ENCODE measurements at places on chromosomes 16 and 17.
A peak's percentile ranks its signal among the peaks of the same experiment; 100 is the strongest.

DNA sequence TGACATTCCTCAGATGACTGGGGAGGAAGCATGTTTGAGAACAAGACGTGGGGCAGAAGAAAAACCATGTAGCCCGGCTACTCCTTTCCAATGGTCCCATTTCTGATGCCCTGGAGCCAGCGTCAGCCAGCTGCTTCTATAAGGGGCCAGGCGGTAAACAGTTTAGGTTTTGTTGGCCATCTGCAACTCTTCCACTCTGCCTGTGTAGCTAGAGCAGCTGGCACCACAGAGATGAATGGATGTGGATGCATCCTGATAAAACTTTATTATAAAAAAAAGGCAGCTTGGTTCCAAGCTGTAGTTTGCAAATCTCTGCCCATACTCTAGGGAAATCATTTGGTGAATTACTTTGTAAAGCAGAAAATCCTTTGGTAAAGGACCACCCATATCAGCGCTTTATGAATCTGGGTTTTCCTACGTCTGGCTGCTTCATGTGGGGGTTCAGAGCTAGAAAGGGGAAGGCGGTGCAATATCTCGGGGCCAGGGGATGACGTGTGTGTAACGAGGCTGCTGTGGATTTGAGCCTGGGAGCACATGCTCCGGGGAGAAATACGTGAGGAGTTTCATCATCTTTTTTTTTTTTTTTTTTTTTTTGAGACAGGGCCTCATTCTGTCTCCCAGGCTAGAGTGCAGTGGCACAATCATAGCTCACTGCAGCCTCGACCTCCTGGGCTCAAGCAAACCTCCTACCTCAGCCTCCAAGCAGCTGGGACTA is 3.4 kb upstream of the SRL start:
- no peak for DNase-seq

DNA sequence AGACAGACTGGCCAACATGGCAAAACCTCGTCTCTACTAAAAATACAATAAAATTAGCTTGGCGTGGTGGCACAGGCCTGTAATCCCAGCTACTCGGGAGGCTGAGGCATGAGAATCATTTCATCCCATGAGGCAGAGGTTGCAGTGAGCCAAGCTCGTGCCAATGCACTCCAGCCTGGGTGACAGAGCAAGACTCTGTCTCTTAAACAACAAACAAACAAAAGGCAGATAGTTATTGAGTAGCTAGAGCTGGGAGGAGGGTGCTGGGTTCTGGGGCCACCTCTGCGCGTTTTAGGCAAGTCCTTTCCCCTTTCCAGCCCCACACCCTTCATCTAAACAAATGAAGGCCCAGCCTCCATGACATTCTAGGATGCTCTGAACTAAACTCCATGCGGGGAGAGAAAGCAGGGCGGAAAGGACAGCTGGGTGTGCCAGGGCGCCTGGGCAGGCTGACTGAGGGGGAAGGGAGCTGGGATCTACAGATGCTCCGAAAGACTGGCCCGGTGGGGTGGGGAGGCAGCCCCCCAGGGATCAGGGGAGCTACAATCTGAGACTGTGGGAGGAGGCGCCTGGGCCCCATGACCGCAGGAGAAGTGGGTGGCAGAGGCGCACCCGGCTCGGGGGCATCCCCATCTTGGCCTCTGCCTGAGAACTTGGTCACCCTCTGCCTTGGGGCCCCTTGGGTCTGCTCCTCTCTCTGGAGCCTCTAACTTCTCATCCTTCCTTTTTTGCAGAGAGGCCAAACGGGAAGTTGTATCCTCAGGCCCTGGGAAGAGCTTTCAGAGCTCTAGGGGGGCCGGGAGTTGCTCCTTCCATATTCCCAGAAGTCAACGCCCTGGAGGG is 910 bp downstream of the ITGAL start:
- DNase-seq = no peak

GRCh38 chr17:82970818-82971590 is 108.4 kb upstream of the METRNL start:
- DNase-seq = no peak

DNA sequence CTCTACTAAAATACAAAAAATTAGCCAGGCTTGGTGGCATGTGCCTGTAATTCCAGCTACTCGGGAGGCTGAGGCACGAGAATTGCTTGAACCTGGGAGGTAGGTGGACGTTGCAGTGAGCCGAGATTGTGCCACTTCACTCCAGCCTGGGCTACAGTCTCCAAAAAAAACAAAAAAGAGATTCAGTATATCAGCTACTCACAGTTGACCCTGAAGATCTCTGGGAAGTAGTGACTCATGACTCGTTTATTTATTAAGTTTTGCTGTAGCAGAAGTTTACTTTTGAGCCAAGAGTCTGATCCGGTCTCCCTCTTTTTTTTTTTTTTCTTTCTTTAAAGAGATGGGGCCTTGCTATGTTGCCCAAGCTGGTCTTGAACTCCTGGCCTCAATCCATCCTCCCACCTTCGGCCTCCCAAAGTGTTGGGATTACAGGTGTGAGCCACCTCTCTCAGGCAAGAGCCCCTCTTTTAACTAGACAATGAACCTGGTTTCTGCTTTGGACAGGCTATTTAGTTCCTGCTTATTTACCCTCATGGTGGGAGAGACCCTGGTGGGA is 4.4 kb downstream of the MVP start:
- no peak for DNase-seq

DNA sequence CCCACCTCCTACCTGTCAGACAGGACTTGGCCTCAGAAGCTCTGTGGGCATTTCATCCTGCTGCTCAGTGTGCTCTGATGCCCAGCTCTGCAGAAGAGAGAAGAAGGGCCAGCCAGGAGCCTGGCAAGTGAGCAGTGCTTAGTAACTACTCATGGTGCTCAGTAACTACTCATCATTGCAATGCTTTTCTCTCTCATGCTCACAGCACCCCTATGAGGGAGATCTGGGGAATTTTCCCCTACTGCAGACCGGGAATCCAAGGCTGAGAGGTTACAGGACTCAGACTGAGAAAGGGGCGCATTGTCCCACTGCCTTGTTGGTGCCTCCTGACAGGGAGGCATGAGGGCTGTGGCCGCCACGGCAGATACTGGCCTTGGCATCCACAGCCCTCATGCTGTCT is 261.1 kb downstream of the C16orf95 start:
- peak; percentile 13 for DNase-seq

DNA sequence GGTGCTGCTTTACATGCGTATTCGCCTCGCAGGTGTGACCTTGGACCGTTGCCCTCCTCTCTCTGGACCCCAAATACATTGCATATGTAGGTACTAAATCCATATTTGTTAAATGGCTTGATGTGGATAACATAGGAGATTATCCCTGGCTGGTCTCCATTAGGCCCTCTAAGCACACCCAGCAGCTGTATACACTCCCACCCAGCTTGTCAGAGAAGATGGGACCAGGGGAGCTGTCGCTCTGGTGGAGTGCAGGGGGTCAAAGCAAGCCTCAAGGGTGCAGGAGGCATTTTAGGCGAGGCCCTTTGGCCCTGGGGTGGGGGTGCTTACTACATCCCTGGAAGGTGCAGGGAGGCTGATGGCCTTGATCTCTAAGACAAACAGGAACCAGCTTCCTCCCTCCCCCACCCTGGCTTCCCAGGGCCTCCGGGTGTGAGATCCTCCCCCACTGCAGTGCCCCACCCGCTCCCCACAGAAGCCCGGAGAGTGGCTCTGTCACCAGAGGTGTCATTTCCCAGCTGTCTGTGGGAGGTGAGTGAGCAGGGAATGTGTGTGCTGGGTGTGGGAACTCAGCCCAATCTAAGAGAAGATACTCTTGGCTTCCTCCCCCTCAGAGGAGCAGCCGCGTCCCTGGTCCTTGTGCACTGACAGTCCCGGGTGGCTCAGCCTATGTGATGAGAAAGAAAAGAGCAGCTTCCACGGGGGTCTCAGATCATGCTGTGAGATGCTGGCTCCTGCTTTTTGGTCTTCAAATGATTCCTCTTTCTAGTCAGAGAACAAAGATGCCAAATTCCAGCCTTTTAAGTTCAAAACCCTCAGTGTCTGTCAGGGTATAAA is 1.4 kb upstream of the VAMP2 start:
- peak; percentile 65 for DNase-seq

GRCh38 chr17:35949401-35949800 is 5.9 kb upstream of the LYZL6 start:
- no peak for DNase-seq

DNA sequence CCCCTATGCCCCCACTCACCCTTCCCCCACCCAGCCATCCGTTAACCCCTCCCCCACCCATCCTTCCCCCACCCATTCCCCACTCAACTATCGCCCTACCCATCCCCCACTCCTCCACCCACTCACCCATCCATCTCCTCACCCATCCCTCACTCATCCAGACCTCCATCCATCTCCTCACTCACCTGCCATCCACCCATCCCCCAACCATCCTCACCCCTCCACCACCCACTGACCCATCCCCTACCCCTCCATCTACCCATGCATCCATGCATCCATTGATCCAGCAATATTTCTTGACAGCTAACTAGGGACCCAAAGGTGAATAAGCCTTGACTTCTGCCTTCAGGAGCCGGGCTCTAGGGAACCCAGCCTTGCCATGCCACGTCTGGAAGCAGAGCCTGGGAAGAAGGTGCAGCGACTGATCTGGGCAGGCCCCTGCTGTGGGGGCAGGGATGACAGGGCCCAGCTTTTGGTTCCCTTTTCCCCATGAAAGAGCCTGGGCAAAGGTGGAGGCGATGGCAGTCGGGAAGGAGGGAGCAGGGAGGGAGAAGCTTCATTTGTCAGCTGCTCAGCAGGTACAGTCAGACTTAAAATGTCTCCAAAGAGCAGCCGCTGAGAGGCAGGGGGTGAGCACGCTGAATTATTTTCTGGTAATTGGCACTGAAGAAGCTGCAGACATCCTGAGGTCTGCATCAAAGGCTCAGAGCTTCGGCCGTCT is 23.1 kb upstream of the DOC2B start:
- no peak for DNase-seq

DNA sequence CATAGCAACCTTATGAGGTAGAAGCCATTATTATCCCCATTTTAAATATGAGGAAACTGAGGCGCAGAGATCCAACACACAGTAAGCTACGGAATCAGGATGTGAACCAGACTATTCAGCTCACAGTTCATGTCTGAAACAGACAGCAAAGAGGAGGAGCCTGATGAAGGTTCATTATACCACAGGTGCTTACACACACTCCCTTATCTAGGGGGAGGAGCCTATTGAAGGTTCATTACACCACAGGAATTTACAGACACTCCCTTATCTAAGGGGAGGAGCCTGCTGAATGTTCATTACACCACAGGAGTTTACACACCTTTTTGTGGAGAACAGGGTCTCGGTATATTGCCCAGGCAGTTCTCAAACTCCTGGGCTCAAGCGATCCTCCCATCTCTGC is 21.9 kb downstream of the C16orf95 start:
- no peak for DNase-seq

All from right hindlimb (tissue), 1 donor.